PC-3 (cell line): ENCODE measurements at places on chromosomes 4 and X. TPM values are rescaled to one million over a fixed set of nuclear protein-coding genes. Genes with fewer than 3 reads are reported as not detected.

IBSP gene
- not detected in 2 replicates for total RNA-seq

ARMCX4 gene
- total RNA-seq, result not detected in 2 replicates

PNCK gene
- total RNA-seq, result 1.0 and 3.3 TPM in 2 replicates

COX7B2 gene
- total RNA-seq, result 4.7 TPM in 1 of 2 replicates, not detected in the other

AREG gene
- total RNA-seq, result 203 and 222 TPM in 2 replicates

MAGEE1 gene
- total RNA-seq, result 1.7 and 2.8 TPM in 2 replicates
